ENCODE measurements at places on chromosomes 3 and 15.

- DNase-seq: no peak
Measured at GRCh38 chr15:28875461-28876000, 10.2 kb upstream of the APBA2 start.

DNA sequence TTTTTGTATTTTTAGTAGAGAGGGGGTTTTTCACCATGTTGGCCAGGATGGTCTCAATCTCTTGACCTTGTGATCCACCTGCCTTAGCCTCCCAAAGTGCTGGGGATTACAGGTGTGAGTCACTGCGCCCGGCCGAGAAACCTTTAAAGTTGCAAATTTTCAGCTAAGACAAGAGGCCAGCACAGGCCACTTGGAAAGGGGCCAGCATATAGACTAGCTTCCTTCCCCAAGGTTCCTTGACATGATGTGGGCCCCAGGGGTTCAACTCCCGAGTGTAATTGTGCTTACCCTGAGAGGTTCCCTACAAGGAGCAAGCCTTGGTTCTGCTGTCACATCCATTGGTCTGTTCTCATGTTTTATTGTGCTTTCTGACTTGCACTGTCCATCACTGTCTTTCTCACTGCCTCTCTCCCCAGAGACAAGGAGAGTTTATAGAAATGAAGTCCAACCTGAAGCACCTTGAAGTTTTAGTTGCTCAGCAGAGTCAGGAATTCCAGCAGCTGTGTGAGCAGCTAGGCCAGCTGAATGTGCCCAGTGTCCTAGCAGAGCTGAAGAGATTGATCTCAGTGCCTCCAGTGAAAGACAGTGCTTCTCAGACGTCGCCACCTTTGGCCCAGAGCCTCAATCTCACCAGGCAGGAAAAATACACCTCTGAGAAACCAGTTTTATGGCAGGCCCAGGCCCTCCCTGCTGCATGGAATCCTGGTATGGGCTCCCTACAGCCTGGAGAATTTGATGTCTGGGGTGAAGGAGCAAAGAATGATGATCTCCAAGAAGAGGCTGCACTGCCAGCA, 21.1 kb downstream of the C3orf62 start:
- DNase-seq: peak; percentile 5

DNA sequence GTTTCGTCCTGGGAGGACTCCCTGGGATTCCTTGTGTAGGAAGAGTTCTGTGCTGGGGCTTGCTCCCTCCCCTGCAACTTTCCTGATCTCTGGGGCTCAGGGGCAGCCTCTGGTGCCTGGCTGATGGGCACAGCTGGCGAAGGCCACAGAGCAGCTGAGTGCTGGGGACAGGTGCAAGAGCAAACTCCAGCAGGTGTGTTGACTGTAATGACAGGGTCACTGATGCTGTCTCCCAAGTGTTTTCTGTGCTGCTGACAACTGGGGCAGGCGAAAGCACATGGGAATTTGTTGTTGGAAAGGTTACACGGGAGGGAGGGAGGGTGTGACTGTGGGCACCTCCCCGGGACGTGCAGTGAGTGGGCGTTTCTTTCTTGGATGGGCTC, 21.6 kb downstream of the CPN2 start:
- DNase-seq: peak; percentile 66

DNA sequence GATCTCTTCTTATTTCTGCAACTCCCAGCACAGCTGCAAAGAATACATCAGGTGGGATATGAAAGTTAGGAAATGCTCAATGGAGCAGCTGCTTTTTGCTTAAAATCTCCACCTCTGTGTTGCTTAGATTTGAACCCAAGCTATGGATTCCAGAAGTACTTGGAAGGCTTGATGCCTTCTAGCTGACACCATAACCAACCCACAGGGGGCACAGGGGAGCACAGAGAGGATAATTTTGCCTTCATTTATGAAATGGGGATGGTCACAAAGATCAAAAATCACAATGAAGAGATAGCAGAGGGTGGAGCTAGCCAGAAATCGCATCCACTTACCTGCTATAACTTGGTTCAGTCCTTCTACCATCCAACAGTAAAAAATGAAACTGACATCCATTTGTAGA, 75.7 kb downstream of the DUT start:
- DNase-seq: no peak

DNA sequence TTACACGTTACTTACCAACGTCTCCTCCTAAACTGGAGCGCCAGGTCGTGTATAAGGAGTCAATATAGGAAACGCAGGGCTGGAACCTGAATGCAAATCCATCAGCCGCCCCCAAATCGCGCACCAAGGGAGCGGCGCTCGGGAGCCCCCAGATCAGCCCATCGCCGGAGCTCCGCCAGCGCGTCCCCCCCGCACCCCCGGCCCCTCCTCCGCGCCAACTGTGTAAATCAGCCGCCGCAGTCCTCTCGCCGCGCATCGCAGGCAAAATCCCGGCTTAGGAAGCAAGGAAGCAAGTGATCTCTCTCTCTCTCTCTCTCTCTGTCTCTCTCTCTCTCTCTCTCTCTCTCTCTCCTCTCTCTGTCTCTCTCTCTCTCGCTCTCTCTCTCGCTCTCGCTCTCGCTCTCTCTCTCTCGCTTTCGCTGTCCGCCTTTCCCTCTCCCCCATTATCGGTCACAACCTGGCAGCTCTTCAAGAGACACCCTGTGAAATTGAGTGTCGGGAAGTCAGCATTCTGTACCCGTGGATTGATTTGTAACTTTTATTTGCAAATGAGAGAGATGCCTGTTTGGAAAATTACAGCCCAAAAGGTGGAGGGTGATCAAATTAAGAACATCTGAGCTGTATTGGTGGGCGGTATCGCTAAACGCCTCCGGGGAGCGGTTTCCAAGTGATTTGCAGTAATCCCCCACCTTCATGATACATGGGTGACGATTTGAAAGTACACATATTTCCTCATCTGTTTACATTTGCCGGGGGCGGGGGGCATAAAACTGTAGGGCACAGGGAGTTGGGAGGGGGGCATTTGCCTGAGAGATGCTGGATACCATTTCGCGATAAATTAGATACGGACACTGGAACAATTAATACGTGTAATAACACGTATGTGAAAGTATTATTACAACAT, 645 bp upstream of the SLITRK3 start:
- no peak for DNase-seq

DNA sequence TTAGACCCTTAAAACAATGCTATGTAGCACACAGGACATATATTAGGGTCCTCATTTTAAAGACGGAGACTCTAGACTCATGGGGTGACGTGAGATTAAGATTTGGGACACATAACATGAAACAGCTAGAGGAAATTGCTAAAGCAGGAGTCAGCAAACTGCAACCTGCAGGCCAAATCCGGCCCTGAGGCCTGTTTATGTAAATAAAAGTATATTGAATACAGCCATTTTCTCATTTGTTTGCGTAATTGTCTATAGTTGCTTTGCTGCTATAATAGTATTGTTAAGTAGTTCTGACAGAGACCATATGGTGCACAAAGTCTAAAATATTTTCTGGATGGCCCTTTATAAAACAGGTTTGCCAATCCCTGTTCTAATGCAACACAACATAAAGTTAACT, 115.5 kb downstream of the TMCO5A start:
- no peak for DNase-seq

DNA sequence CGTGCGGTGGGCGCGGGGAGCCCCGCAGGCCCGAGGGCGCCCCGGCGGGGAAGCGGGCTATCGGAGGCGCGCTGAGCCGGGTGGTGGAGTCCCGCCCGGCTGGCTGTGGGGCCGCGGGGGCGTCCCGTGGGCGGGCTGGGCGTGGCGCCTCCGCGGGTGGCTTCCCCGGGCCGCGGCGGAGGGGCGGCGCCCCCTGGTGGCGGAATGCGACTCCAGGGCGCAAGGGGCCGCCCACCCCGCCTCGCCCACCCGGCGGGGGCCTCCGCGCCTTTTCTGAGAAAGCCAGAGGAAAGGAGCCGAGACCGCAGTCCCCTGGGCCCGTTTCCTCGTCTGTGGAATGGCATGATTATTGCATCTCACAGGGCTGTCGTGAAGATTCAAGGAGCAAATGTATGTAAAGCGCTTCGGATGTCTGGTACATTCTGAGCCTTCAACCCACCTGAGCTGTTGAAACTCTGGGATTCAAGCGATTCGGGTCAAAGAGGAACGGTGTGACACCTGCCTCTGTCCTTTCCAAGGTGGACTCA, 31.9 kb upstream of the RAB6B start:
- DNase-seq: peak; percentile 33

DNA sequence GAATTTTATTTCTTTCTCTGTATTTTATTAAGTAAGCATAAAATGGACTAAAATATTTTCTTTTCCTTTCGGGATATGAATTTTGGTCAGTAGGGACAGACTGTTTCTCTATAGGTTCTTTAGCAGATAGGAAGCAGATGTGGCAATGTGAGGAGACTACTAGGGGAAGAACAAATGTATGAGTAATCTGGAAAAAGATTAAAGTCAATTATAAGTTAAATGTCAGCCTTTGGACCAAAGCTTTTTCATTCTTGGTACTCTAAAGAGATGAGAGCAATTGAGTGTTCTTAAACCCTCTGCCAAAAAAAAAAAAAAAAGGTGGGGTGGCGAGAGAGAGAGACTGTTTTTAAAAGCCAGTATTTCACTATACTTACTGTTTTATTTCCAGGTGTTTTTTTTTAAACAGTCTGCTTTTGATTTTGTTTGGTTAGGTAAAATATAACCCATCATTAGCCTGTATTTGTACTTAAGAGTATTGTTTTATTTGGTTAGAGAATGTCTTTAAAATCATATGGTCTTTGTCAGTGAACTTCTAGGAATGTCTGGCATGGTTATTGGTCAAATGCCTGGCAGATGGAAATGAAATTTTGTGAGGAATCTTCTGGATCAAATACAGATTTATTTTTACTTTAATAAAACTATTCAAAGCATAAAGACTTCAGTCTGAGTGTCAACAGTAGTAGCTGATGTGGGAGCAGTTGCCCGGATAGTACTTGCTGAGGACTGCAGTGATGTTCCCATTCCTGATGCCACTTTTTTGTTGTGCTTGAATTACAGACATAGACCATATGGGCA, 63.8 kb downstream of the LRRC49 start:
- no peak for DNase-seq

GRCh38 chr3:963755-964154, 129.1 kb upstream of the CNTN6 start:
- DNase-seq: no peak

- DNase-seq: no peak
Measured at GRCh38 chr15:67090297-67091070, 25.1 kb downstream of the SMAD3 start.

DNA sequence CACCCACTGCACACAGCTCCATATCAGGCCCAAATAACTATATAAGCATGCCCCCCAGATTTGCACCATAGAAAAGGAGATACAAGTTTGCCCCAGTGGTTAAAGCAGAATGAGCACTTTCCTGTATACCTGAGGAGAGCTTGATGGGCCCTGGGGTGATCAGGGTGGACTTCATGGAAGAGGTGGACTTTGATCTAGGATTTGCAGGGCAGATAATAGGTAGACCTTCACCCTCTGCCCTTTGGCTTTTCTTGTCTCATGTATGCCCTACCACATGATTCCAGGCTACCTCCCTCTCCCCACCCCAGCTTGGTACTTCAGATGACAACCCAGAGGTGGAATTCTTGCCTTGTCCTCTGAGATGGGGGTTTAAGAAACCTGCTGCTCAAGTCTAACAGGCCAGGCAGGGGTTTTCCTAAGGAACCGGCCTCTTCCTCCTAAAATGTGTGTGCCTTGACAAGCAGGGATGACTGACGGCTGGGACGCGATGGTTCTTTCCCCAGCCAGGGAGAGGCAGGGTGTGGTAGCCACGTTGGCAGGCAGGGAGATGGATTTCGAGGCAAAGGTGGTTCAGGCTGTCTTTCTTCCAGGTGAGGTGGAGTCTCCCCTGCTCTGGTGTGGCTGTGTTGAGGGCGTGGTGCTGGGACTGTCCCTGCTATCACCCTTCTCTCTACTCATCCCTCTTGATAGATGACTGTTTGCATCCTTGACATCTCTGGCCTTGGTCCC, 6.6 kb upstream of the RHCG start:
- no peak for DNase-seq

GRCh38 chr3:114119776-114120175, 59.1 kb downstream of the DRD3 start:
- no peak for DNase-seq

GRCh38 chr3:78880603-78881461, 887.0 kb downstream of the ROBO1 start:
- no peak for DNase-seq

DNA sequence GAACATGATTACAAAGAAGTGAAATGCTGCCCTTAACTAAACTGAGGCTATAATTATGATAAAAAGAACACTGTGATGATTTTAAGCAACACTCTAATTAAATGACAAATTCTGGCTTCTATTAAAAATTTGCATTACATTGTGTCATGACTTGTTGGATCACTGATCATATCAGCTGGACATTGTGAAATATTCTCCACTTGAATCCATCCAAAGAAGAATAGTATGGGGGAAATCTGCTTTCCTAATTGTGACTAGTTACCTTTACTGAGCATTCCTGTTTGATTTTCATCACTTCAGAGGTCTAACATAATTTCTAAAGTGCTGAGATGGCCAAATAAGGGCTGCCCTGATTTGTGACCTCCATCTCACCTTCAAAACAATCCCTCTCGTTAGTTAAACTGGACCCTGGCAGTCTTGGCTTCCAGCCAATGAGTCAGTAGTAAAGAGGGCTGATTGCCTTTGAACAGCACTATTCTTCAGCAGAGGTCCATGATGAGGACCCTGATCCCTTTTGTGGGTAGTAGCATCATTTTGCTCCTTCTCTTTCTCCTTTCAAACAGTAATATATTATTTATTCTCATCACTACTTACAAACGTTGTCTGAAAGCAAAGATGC, 53.5 kb upstream of the LEKR1 start:
- no peak for DNase-seq

GRCh38 chr15:89967881-89968280, 33.2 kb upstream of the ZNF710 start:
- DNase-seq: no peak

DNA sequence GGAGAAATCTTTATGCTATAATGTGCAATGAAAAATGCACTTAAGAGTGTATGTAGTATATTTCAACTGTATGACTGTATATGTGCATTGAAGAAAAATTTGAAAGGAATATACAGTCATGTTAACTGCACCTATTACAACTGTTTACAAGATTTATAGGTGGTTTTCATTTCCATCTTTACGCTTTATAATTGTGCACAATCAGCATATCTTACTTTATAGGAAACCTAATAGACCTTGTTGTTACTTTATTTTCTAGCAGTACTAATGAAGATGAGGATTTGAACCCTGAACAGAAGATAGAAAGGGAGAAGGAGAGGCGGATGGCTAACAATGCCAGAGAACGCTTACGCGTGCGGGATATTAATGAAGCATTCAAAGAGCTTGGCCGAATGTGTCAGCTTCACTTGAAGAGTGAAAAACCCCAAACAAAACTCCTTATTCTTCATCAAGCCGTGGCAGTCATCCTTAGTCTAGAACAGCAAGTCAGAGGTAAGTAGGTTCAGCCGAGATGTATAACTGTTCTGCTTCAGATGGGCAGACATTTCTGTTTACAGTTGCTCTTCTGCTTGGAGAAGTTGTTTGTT, 103.4 kb upstream of the CGNL1 start:
- DNase-seq: no peak

GRCh38 chr3:151182349-151183079, 20.5 kb downstream of the GPR171 start:
- DNase-seq: no peak

- DNase-seq: no peak
Measured at GRCh38 chr3:87793337-87793877, 265.4 kb downstream of the CGGBP1 start.

GRCh38 chr3:4680871-4681300, 187.7 kb downstream of the ITPR1 start:
- no peak for DNase-seq
